Stimulated activated CD4-positive, alpha-beta T cell treated with anti-CD3 and anti-CD28 coated beads, Interleukin-1b, Interleukin-23, amount 100 ng/mL, for 48 hours (primary cell): ENCODE measurements at places on chromosomes 7 and 10.

- no peak for DNase-seq
Observed at GRCh38 chr7:137862358-137862757, 15.6 kb upstream of the DGKI start.

DNA sequence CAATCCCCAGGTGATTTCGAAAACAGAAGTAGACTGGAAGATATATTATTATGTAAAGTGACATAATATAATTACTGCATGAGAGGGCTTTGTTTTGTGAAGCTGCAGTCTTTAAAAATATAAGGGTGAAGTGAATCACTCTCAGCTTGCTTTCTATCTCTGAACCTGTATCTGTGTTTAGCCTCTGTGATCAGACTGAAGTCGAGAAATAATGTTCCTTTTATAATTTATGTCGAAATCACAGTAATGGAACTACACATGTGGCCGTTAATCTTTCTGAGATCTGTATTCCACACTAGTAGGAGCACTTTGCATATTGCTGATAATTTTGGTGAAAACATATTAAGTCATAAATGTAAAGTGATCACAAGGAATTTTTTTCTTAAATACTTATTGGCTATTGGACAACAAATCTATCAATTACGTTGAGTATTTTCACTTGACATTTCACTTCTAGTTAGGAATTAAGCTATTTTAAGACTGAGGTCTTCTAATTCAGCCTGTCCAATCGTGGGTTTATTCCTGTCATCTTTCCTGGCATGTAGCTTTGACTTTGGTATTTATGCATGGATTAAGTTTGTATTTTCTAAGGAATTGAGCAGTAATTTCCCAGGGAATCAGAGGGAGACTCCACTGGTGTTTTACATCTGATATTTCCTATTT is 268.2 kb upstream of the POT1 start:
- no peak for DNase-seq

DNA sequence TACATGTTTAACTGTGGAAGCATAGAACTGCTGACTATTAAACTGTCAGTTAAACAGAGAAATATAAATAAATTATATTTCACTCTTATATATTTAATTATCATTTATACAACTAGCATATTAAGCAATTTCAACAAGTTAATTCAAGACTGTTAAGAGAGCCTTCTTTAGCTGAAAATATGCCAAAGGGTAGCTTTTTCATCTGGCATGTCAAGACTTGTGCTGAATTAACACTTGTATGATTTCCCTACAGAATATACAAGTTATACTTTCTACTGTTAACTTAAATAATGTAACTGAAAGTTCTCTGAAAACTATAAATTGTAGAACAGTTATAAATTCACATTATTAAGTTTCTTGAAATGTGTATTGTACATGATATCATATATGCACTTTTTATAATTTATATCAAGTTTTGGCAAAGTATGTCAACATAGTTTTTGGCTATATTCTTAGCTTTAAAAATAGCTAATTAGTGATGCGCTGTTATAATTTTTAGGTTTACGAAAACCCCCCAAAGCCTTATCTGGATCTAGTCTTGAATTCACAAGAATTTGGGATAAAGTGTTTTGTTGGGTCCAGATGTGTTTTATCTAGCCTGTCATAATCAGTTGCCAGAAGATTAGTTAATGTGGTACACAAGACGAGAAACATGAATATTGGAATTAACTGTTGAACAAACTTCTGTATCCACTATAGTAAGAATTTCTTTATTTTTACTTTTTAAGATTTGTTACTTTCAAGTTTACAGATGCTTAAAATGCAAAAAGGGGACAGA is 231.1 kb upstream of the FOXP2 start:
- DNase-seq, result no peak

- no peak for DNase-seq
Observed at GRCh38 chr10:43128331-43128730, 9.9 kb upstream of the CSGALNACT2 start.

- no peak for DNase-seq
Observed at GRCh38 chr10:75146780-75147179, 35.3 kb downstream of the SAMD8 start.

DNA sequence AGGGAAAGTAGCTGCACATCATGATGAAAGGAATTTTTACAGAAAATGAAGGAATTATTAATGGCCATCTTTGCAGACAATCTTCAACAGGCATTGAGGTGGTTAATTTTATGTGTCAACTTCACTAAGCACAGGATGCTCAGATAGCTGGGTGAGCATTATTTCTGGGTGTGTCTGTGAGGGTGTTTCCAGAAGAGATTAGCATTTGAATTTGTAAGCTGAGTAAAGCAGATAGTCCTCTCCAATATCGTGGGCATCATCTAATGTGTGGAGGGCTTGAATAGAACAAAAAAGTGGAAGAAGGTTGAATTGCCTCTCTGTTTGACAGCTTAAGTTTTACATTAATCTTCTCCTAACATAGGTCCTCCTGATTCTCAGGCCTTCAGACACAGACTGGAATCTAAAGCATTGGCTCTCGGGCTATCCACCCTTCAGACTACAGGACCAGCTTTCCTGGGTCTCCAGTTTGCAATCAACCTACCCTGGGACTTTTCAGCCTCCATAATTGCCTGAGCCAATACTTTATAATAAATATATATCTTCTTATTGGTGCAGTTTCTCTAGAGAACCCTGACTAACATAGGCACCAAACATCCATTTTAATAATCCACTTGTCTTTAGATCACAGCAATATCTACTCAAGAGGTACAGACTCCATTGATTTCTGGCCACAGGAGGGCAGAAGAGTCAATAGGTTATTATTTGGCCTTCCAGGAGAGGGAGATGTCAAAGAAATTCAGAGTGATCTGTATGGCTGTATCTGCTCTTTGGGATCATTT is 10.5 kb upstream of the CRPPA start:
- DNase-seq, result no peak

DNA sequence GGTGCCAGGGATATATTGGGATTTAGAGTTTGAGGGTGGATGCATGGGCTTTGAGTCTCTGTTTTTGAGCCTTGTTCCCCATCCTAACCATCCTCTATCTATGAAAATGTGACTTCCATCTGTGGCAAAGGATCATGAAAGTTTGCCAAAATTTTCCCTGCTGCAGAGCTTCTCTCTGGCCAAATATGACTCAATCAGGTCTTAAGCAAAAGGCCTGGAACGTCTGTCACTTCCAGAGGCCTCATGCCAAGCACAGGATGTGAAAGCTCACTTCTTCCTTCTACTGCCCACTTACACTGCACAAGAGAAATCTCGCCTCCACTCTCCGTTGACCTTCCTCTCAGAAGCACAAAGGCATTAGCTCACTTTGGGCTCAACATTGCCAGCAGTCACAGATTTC is 696.9 kb upstream of the NRP1 start:
- no peak for DNase-seq
